ENCODE measurements at places on chromosomes 7 and 10.

DNA sequence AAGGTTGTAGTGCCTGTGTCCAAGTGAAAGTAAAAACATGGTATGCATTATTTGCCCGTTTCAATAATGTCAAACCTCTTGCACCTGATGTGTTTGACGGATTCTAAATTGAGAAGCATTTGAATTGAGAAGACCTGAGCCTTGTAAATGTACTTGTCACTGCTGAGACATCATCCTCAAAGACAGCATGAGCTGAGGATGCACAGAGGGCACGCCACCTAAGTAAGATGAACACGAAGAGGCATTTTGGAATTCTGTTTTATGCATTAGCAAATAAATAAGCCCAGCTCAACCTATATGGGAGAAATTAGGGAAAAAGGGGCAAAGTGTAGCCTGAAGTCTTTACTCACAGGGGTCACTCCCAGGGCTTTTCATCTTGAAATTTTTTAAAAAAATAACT lies 73.8 kb upstream of the SORCS1 start:
- no peak for DNase-seq

- no peak for DNase-seq
These were observed 161.3 kb downstream of the CUX1 start for GRCh38 chr7:101978683-101979082.

GRCh38 chr7:83849131-83849530 lies 200.2 kb upstream of the SEMA3E start:
- no peak for DNase-seq

DNA sequence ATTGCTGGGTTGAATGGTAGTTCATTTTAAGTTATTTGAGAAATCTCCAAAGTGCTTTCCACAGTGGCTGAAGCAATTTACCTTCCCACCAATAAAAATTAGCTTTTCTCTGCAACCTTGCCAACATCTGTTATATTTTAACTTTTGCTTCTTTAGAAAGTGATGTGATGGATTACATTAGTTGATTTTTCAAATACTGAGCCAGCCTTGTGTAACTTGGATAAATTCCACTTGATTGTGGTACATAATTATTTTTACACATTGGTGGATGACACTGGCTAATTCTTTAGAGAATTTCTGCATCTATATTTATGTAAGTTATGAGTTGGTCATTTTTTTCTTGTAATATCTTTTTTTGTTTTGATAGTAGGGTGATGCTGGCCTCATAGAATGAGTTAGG lies 634.1 kb downstream of the GALNT17 start:
- no peak for DNase-seq

GRCh38 chr10:96890172-96890513 lies 58.0 kb downstream of the LCOR start:
- no peak for DNase-seq

GRCh38 chr7:74544706-74545469 lies 91.2 kb downstream of the GTF2IRD1 start:
- DNase-seq = no peak

DNA sequence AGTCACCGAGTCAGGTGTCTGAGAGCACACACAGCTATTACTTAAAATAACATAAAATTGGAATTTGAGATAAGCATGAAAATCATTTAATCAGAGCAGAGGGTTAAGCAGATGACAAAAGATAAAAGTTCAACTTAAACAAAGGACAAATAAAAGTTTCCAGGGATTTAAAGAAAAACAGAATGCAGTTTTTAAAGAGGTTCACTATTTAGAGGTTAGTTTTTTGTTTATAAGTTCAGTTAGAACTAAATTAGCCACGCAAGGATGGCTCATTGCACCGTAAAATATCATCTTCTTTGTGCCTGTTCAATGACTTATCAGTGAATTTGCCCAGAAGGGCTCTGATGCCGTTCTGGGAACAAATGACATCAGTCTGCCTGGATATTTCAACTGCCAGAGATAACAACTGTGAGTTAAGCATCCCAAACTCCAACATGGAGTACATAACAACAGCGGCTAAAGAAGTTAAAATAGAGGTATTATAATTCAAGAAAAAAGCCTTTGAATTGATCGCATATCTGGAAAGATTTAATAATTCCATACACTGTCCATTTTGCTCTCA lies 107.8 kb downstream of the ANK3 start:
- no peak for DNase-seq

DNA sequence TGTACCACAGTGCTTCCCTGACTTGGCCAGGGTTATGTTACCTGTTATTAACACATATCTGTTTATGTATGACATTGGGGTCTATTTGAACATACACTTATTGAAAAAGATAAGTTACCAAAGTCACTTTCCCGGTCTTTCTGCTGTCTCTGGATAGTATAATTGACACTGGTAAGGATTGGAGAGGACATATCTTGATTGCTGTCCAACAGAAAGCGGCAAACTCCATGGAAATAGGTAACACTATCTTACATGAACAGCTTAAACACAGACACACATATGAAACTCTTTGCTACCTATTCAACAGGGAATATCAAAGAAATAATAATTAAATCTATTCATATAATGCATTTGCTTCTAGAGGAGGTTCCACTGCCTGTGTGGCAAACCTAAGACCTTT lies 282.5 kb upstream of the AOAH start:
- DNase-seq = no peak

GRCh38 chr7:18402488-18403183 lies 92.9 kb upstream of the HDAC9 start:
- DNase-seq = no peak

GRCh38 chr7:39005036-39005435 lies 27.3 kb downstream of the POU6F2 start:
- DNase-seq = no peak

GRCh38 chr7:3451701-3452100 lies 150.6 kb downstream of the SDK1 start:
- no peak for DNase-seq

DNA sequence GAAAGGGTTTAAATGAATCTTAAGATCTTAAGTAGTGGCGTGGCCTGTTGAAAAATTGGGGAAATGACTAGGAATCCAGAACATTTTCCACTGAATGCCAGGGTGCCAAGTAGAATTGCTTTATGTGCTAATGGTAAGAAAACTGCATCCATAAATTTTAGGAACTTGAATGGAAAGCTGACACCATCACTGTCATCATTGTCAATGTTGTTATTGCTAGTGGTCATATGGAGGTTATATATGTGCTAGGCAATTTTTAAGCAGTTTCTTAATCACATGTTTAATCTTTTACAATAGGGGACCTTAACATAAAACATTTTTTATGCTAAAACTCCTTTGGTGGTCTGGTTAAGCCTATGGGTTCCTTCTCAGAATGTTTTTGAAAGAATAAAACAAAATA lies 13.1 kb downstream of the MARCHF5 start:
- DNase-seq = no peak

GRCh38 chr7:149248777-149249176 lies 9.3 kb downstream of the ZNF212 start:
- no peak for DNase-seq

DNA sequence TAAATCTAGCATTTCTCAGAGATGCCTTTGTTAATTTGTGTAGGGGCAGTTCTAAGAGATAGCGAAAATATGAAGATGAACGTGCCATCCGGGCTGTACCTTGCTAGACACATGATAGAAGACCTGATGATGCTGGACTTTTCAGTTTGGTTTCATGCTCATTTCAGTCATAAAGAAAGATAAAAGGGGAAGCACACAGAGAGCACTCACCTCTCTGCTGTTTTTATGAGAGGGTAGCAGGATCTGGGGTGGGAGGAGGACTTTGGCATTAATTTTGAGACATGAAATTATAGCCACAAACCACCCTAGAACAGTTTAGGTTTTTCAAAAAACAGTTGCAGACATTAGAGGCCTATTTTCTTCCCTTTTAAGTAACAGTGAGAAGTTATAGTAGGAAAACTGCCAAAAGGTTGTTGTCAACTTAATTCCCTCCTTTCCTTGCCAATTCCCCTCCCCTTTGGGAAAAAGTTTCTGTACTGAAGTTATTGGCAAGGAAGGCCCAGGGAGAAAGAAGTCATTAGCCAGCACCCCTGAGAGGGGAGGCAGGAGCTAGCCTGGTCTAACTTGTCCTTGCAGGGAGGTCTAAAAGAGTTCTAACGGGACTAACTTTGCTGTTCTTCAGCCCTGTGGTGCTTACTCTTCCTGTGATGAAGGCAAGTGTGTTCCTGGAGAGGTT lies 2.6 kb downstream of the ST7 start:
- no peak for DNase-seq

DNA sequence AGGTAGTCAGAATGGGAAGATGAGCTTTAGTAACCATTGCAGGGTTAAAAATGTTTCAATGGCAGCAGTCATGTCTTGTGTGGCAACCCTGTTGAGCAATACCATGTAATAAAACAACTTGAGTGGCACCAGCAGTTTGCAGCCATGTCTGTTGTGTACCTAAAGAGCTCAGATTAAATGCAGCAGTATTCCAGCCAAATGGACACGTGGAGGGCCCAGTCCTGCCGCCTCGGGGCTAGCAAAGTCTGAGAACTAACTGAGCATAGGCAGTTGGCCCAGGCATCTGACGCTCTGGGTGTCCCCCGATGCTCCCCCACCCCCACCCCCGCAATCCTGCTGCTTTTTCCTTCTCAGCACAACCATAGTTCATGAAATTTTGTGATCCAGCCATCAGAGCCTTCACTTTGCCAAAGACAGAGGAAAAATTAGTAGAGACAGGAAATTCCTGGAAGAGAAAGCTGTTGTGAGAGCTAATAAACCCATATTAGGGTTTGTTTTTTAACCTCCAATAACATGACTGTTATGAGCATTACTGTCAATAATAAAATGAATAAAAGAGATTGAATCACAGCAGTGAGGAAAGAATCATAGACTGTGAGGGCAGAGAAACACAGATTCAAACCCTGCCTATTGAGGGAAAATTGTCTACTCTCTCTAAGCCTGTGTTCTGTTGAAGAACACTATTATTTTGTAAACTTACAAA lies 220.6 kb upstream of the RHOBTB1 start:
- DNase-seq = no peak

GRCh38 chr7:105648561-105649401 lies 67.5 kb upstream of the EFCAB10 start:
- no peak for DNase-seq

DNA sequence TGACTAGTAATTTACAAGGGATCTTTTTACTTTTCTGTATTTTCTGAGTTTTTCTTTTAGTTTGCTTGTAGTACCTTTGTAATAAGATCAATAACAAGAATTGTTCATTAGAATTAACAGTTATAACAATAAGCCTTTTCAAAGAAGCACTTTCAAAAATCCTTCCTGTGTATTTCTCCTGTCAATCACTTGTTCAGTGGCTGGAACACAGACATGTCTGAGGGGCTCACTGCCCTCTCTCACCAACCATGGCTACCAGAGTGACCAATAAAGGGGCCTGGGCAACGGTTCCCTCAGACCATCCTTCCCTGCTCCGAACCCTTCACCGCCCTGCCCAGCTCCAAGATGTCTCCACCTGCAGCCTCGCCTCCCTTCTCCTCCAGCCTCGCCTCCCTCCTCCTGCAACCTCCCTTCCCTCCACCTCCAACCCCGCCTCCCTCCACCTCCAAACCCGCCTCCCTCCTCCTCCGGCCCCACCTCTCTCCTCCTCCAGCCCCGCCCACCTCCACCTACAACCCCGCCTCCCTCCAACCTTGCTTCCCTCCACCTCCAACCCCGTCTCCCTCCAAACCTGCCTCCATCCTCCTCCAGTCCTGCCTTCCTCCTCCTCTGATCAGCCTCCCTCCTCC lies 353.4 kb downstream of the TNS3 start:
- no peak for DNase-seq
